Stimulated activated CD4-positive, alpha-beta T cell treated with anti-CD3 and anti-CD28 coated beads, Interleukin-12 subunit alpha, Interleukin-12 subunit beta, amount 100 ng/mL, for 4 hours (primary cell): ENCODE measurements at places on chromosomes 4 and X.

DNA sequence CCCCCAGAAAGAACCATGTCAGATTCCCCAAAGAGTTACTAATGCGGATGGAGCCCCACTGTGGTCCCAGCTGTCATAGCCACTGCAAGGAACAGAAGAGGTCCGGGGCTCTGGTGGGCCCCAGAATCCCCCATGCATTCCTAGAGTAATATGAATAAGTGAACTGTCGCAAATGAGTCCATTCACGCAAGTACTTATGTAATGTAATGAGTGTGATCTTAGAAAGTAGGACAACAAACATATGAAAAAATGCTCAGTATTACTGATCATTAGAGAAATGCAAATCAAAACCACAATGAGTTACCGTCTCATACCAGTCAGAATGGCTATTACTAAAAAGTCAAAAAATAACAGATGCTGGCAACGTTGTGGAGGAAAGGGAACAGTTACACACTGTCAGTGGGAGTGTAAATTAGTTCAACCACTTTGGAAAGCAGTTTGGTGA lies 141.5 kb upstream of the RBPJ start:
- DNase-seq = no peak

GRCh38 chrX:35743331-35743730 lies 54.8 kb upstream of the MAGEB16 start:
- DNase-seq = no peak

GRCh38 chrX:117839544-117839943 lies 277.1 kb downstream of the KLHL13 start:
- no peak for DNase-seq

DNA sequence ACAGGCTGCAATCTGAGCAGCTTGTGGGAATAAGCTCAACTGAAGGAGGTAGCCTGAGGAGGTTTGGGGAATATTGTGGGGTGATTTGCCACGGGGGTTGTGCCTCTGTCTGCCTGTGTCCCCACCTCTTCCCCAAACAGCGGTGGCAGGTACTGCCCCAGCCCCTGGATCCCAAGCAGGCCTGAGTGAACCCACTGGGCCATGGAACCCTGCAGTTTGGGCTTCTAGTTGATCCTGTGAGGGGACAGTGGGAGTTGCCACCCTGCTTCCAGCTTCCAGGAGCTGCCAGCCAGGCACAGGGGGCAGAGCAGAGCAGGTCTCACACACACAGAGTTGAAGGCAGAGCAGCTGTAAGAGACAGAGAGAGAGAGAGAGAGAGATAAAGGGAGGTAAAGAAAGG lies 97.4 kb downstream of the PJA1 start:
- no peak for DNase-seq

- DNase-seq = no peak
Measured at GRCh38 chr4:168558599-168558998, 61.7 kb downstream of the PALLD start.

DNA sequence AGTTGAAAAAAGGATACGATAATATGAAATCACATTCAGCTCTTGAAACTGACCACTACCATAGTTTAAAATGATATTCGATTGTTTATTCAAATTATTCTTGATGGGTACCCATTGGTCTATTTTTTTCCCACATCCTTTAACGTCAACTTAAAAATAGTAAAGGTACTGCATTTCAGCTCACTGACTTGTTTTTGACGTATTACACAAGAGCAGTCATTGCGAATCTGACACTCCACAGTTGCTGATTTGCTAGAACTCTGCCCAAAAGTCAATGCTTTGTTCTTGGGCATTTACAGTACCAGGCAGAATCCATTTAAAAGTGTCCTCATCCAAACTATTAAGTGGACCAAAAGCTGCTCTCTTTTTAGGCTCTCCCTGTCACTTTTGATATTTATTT lies 1.2 kb upstream of the PDS5A start:
- DNase-seq = no peak

DNA sequence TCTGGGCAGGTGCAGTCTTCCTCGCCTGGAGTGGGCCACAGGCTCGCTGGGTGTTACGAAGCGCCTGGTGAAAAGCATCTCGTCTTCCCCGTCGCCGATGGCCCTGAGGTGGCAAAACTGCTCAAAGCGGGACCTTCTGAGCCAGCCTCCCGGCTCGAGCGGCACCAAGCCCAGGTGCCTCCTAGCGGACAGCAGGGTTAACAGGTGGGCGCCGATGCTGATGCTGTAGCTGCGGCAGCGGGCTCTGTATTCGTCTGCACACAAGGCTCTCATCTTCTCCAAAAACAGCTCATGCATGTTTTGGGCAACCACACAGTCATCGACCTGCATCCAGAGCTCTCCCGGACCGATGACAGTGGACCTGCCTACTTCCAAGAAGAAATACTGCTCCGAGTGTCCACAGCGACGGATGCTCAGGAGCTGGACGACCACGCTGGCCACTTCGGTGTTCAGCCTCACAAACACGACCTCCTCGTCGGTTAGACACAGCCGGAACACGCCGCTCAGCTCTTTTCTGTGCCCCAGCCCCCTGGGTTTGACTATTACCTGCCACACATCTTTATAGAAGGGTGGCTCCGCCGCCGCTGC lies 1.2 kb downstream of the IRS4 start:
- DNase-seq = no peak

DNA sequence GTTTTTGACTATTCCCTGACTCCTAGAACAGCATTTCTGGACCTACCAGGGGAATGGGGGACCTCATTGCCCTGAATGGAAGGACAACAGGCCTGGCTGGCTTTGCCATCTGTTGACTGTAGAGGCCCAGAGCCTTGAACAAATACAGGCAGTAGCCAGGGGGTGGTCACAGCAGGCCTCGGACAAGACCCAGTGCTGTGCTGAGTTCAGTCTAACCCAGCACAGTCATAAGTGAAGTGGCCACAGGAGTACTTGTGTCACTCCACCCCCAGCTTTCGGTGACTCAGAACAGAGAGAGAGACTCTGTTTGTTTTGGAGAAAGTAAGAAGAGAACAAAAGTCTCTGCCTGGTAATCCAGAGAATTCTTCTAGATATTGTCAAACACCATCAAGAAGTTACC lies 310.0 kb downstream of the PRR32 start:
- no peak for DNase-seq

DNA sequence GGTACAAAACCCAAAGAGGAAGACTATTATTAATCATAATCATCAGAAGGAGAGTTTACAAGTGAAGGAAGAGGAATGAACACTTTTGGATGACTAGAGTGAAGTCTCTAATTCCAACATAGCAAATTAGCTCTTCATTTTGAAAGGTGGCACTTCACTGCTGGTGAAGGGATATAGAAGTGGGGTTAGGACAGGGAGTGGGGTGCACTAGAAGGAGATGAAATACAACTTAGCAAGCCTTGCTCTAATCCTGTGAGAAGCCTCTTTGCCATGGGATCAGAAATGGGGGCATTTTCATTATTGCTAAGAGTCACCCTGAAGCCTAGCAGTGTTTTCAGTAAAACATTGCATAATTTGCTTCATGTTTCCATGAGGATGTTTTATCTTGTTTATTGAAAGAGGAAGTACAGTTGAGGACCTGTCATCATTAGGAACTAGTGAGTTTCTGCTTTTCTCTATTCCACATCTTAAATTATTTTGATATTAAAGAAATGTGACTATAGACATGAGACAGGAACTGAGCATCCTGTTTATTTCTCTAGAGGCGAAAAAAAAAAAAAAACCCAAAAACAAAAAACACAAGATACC lies 9.3 kb upstream of the GRPR start:
- no peak for DNase-seq

DNA sequence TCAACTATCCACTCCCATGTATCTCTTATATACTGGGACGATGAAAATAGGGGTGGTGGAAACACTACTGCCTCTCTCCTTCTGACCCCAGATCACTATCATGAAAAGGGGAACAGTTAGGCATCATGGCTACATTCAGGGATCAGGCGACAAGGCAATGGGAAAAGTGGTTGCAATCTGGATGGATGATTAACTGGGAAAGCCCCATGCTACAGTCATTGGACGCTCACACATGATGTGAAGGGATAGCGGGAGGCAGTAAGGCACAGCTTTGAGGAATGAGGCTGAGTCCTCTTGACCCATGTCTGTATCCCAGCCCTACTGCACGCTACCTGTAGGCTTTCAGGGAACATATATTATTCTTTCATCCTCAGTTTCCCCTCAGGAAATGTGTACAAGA lies 10.2 kb downstream of the GASK1B start:
- no peak for DNase-seq

DNA sequence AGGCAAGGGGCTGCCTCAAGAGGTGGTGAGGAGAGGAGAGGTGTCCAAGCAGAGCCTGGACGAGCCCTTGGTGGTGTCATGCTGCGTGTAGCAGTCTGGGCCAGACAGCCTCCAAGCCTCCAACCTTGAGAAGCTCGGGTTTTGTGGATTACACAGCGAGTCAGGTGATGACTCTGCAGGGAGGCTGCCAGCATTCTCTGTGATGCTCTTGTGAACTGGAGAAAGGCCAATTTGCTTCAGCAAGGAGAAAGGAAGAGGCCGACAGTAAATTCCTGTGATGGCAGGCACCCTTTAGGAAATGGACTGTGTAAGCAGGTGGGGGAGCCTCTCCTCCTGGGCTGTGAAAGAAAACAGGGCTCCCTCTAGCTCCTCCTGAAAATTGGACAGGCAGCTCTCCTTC lies 36.0 kb upstream of the CD99L2 start:
- DNase-seq = no peak

DNA sequence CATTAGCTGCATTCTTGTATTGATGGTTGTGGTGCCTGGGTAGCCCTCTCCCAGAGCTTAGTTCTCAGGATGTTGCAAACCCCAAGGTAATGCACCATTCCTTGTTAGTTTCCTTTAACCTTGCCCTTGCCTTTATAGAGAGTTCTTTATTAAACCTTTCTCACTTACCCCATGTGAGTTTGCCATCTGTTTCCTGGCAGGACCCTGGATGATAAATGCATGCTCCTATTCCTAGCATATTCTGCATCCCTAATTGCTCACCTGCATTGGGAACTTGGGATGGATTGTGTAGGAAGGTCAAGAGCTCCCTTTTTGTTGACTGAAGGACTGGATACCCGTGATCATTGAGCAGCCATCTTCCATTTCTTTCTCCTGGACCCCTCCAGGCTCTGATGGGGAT lies 59.9 kb upstream of the AP1S2 start:
- no peak for DNase-seq

GRCh38 chrX:115547448-115547847 lies 13.5 kb upstream of the PLS3 start:
- DNase-seq = no peak
